ENCODE measurements at places on chromosomes 4 and X. TPM values are rescaled to one million over a fixed set of nuclear protein-coding genes. Genes with fewer than 3 reads are reported as not detected.

DRD5 gene
- total RNA-seq, result not detected

NUDT11 gene
- total RNA-seq, result 8.7 TPM

BEX5 gene
- 45.4 TPM for total RNA-seq

PF4V1 gene
- not detected for total RNA-seq

IQSEC2 gene
- total RNA-seq, result 38.9 TPM

TCEAL7 gene
- 23.7 TPM for total RNA-seq

FAM47B gene
- not detected for total RNA-seq

GLRA2 gene
- total RNA-seq, result not detected

GCNA gene
- total RNA-seq, result 3.0 TPM

NR0B1 gene
- not detected for total RNA-seq

GRCh38 chrX:110108381-110108821, 105.5 kb downstream of the TMEM164 start:
- no peak for DNase-seq

DNA sequence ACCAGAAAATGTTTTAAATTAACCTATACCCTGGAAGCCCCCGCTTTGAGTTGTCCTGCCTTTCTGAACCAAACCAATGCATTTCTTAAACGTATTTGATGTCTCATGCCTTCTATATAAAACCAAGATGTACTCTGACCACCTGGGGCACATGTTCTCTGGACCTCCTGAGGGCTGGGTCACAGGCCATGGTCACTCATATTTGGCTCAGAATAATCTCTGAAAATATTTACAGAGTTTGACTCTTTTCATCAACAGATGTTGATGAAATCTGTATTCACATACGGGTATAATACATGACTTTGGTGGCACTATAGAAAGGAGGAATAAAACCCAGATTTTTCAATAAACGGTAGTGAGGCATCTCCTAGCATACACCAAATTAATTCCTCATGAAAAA, 55.7 kb downstream of the STAP1 start:
- no peak for DNase-seq

DNA sequence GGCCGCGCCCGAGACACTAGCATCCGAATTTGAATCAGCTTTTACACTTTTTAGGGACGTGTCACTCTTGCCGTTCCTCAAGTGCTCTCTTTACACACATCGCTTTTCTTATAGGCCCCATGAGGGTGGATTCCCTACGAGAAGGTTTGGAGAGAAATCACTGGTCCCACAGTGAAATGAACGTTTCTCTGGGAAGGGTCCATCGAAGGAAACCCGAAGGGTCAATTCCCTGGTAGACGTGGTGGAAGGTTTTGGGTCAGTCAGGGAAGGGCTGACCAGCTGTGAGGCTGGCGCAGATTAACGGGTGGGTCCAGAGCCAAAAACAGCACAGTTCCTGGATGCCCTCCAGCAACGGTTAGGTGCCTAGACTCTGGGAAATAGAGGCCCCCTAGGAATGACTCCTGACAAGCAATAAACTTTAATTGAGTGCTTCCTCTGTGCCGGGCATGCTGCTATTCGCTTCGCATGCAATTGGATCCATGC, 35.9 kb downstream of the ETDC start:
- no peak for DNase-seq

DNA sequence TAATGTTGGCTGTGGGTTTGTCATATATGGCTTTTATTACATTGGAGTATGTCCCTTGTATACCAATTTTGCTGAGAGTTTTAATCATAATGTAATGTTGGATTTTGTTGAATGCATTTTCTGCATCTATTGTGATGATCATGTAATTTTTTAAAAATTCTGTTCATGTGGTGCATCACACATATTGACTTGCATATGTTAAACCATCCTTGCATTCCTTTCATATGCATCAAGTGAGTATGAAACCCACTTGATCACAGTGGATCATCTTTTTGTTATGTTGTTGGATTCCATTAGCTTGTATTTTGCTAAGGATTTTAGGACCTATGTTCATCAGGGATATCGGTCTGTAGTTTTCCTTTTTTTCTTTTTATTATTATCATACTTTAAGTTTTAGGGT, 12.1 kb downstream of the HEPH start:
- no peak for DNase-seq

DNA sequence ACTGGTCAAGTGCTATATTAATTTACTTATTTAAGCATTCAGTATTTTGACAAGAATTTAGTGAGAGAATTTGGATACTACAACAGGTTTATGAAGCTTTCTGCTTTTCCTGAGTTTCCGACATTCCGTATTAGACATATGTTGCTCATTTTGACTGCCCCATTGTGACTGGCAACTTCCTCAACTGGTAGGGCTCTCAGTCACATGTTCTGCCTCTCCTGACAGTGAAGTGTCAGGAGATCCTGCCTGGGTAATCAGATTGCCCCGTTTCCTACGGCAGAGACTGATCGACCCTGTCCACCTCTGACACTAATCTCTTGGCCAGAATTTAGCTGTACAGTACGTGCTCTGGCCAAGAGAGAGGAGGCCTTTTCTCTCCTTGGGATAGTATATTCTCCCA, 49.5 kb downstream of the CLNK start:
- no peak for DNase-seq

GRCh38 chr4:159639671-159640323, 536.9 kb downstream of the RAPGEF2 start:
- DNase-seq, result no peak

GRCh38 chrX:13693341-13693961, 4.5 kb downstream of the RAB9A start:
- DNase-seq, result no peak

- DNase-seq, result peak; percentile 63
Measured at GRCh38 chrX:44873415-44874276, 658 bp downstream of the KDM6A start.

GRCh38 chr4:25113915-25114904, 46.0 kb downstream of the SEPSECS start:
- DNase-seq, result no peak

DNA sequence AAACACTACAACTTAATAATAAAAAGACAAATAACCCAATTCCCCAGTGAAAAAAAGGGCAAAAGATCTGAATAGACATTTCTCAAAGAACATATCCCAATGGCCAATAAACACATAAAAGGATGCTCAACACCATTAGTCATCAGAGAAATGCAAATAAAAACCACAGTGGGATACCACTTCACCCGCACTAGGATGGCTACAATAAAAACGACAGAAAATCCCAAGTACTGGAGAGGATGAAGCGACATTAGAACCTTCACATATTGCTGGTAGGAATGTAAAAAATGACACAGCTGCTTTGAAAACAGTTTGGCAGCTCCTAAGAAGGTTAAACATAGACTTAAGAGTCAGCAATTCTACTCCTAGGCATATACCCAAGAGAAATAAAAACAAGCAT, 140.6 kb upstream of the ARX start:
- no peak for DNase-seq

- no peak for DNase-seq
Measured at GRCh38 chr4:53981066-53981465, 83.3 kb downstream of the CHIC2 start.

- no peak for DNase-seq
Measured at GRCh38 chrX:16212024-16212423, 44.7 kb downstream of the MAGEB17 start.

GRCh38 chr4:38091636-38092035, 131.4 kb downstream of the PTTG2 start:
- no peak for DNase-seq

DNA sequence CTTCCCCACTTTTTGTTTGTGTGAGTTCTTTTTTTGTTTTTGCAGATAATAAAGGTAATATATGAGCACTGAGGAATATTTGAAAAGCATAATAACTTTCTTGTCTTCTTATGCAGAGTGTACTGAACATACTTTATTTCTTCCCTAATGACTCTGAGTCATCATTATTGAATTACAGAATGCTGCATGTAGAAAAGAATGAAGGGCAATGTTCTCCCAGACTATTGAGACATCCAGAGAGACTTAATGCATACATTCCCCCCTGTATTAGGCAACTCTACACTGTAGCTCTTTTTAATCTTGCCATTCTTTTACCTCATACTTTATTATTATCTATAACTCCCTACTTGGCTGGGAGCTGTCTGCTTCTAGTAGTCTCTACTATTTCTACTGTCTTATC, 240.5 kb upstream of the ANKRD50 start:
- DNase-seq, result no peak

- no peak for DNase-seq
Measured at GRCh38 chr4:137509855-137510282, 22.4 kb downstream of the PCDH18 start.

DNA sequence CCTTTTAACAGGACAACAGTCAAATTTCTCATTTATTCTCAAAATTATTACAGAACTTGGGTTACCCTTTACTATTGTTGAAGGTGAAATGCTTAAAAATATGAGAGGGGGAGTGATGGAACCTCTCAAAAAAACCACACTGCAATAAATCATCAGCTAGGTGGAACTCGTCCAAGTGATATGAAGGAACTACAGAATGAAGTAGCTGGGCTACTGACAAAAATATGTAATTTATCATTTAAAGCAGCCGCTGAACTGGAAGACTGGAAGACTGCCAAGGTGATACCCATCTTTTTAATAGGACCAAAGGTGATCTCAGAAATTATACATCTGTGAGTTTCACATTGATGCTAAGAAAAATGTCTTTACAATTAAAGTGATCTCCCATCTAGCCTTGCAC, 597.7 kb upstream of the TENM3 start:
- DNase-seq, result no peak

DNA sequence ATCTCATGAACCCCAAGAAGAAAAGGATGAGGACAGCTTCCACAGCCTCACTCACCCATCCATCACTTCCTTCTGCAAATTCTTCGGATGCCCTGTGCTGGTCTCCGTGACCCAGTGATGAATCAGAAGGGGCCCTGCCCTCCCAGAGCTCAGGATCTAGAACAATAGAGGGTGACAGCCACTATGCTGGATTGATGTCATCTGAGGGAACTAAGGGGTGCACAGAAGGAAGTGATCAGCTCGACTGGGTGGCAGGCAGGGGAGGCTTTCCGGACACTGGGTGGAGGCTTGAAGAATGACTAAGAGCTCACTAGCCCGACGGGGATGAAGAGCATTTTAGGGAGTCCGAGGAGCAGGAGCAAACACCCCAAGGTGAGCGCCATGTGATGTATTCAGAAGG, 1.4 kb upstream of the ZNF185 start:
- DNase-seq, result no peak

GRCh38 chrX:107747596-107748161, 27.9 kb downstream of the TSC22D3 start:
- no peak for DNase-seq

DNA sequence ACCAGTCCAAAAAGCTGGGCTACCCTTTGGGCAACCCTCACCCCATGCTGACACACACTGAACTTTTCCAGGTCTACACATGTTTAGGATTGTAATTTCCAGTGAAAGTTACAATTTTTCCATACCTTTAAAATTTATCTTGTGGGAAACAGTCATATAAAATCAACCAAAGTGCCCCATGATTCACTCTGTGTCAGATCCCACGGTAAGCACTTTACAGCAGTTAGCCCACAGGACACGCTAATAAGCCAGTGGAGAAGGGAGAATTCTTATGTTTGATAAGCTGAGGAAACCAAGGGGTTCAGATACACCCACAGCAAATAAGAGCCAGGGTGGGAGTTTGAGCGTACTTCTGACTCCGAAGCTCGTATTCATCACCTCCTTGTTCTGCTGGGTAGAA, 72.4 kb upstream of the TBL1X start:
- no peak for DNase-seq

DNA sequence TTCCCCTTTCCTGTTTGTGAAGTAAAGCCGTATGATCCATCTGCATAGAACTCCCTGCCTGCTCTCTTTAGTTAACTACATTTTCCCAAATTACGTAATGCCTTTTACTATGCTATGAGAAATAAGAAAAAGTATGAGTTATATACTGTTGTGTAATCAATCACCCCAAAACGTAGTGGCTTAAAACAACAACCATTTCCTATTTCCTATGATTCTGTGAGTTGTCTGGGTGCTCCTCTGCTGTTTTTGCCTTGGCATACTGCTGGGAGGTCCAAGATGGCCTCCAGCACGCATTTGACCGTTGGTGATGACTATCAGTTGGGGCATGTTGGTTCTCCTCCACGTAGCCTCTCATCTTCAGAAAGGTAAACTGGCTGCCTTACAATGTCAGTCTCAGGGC, 39.8 kb downstream of the BBS12 start:
- no peak for DNase-seq

DNA sequence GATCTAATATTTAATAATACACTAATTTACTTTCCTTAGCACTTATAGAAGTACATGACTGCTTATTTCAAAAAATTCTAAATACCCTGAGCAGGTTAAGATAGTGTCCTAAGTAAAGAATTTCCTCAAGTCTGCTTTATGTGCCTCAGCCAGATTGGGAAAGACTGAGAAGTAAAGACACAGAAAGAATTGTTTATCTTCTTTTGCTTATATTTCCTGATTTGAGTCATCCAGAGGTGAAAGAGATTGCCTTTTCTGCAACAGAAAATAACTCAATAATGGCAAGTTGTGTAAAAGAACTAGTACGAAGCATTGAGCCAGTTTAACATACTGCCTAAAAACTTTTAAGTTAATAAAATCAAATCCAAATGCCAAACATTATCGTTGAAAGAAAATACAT, 45.0 kb downstream of the NAF1 start:
- DNase-seq, result no peak

GRCh38 chr4:169898095-169898494, 128.1 kb downstream of the MFAP3L start:
- DNase-seq, result no peak
